ENCODE measurements at places on chromosomes 4 and X.

DNA sequence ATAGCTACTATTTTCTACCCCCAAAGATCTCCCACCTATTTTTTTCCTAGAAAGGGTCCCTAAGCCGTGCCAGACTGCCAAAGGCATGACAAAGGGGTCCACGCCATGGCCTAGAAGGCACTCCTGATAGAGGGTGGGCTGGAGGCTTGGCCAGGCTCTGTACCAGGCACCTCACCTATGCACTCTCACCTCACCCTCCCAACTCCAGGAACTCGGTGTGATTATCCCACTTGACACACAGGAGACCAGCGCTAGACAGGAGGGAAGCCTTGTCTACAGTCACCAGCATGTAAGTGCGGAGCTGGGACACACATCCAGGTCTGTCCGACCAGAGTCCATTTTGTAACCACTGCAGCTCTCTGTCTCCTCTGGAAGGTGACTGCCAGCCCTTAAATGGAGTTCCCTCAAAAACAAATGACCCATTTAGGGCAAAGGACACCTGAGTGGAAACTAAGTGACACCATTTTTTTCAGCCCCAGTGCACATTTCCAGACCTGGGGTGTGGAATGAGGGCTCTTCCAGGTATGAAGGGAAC lies 106.4 kb downstream of the RTL5 start:
- no peak for DNase-seq

- no peak for DNase-seq
These were observed 90.0 kb downstream of the IGSF1 start for GRCh38 chrX:131199091-131199490.

DNA sequence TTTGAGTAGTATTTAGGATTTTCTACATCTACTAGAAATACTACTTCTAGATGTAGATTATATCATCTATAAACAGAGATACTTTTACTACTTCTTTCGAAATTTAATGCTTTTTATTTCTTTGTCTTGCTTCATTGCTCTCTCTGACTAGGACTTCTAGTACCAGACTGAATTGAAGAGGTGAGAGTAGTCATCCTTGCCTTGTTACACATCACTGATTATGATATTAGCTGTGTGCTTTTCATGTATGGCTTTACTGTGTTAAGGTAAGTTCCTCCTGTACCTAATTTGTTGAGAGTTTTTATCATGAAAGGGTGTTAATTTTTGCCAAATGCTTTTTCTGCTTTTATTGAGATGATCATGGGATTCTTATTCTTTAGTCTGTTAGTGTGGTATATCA lies 19.6 kb upstream of the IL2 start:
- DNase-seq: no peak

GRCh38 chrX:39669668-39670067 lies 428.1 kb downstream of the BCOR start:
- no peak for DNase-seq

DNA sequence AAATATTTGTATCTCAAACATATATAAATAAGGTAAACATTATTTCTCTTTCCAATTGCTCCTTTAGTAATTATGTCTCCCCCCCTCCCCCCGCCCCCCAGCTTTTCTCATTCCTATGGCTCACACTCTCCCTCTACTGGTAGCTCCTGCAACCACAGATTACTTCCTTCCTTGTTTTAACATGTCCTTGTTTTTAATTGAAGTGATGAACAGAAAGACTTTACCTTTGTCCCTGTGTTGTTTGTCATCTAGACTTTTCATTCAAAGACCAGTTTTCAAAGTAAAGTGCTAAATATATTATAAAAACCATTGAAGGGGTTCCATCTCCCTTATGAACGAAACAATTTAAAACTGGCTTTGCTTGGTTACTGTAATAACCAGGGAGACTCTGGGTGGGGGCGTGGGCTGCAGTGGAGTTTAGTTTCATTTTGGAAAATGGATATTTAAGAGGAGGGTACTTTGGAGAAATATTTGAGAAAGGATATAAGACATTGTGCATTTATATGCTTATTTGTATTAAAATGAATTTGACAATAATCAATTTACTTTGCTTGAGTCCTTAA lies 352.9 kb downstream of the RAPGEF2 start:
- peak; percentile 67 for DNase-seq

- DNase-seq: no peak
These were observed 49.5 kb upstream of the GYPA start for GRCh38 chr4:144190009-144190408.

DNA sequence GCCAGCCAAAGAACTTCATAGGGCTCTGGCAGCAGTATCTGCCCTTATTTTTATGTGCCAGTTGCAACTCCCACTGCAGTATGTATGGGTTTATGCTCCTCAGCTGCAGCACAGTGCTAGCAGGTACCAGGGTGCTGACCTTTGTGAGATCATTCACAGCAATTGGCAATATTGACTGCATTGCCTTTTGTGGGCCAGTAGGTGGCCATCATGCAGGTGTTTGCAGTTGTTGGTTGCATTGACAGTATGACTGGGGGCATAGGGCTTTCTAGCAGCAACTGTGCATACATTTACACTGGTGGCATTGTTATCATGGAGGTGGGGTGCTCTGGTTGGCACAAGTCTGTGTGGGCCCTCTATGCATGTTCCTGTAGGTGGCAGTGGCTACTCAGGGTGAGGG lies 42.5 kb downstream of the FAAH2 start:
- no peak for DNase-seq
